ENCODE measurements at places on chromosomes 11 and 22. TPM values are rescaled to one million over a fixed set of nuclear protein-coding genes. Genes with fewer than 3 reads are reported as not detected.

GRCh38 chr11:32529994-32530588 lies 53.5 kb upstream of the EIF3M start:
- no peaks in the 10 kb centered on the region for H3K4me1 ChIP-seq
- no peak for DNase-seq
- no peaks in the 10 kb centered on the region for H3K36me3 ChIP-seq

ADAMTS15 gene
- not detected for total RNA-seq

DNA sequence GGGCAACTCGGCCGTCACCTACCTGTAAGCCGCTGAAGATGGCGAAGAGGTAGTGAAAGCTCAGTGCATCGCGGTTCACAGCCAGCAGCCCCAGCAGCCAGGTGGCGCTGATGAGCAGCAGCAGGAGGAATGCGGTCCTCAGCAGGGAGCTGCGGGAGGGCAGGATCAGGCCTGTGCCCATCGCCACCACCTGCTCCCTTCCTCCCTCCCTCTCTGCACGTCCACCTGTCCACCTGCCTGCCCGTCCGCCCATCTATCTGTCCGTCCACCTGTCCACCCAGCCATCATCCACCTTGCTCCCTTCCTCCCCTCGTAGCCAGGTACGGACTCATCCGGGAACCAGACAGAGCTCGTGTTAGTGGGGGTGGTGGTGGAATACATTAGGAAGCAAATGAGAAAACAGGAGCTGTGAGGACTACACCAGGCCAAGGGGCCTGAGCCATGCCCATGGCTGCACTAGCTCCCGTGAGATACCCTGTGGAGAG lies 32.2 kb downstream of the TRMU start:
- peaks cover 30% of the 10 kb centered on the region for H3K4me1 ChIP-seq
- H3K4me3 ChIP-seq, result no peak overlapping the region
- no peak overlapping the region for H3K27ac ChIP-seq
- H3K27me3 ChIP-seq, result no peaks in the 10 kb centered on the region

ACR gene
- total RNA-seq, result not detected

GRCh38 chr22:45351956-45352355 lies 42.2 kb downstream of the FAM118A start:
- H3K27ac ChIP-seq, result no peak overlapping the region
- H3K4me3 ChIP-seq, result no peak overlapping the region
- no peak for DNase-seq
- no peaks in the 10 kb centered on the region for H3K4me1 ChIP-seq
- no peaks in the 10 kb centered on the region for H3K36me3 ChIP-seq

Data from CD8-positive, alpha-beta memory T cell (primary cell).